Hypothalamus (tissue), 51 donors: ENCODE measurements at places on chromosomes 12 and 14.

- peak; percentile 90 for DNase-seq
Measured at GRCh38 chr14:93036652-93037345, 78.9 kb downstream of the ITPK1 start.

GRCh38 chr14:104421892-104422828, 157.4 kb upstream of the C14orf180 start:
- DNase-seq = no peak

- no peak for DNase-seq
Measured at GRCh38 chr12:124087266-124088051, 114.4 kb downstream of the ZNF664 start.

DNA sequence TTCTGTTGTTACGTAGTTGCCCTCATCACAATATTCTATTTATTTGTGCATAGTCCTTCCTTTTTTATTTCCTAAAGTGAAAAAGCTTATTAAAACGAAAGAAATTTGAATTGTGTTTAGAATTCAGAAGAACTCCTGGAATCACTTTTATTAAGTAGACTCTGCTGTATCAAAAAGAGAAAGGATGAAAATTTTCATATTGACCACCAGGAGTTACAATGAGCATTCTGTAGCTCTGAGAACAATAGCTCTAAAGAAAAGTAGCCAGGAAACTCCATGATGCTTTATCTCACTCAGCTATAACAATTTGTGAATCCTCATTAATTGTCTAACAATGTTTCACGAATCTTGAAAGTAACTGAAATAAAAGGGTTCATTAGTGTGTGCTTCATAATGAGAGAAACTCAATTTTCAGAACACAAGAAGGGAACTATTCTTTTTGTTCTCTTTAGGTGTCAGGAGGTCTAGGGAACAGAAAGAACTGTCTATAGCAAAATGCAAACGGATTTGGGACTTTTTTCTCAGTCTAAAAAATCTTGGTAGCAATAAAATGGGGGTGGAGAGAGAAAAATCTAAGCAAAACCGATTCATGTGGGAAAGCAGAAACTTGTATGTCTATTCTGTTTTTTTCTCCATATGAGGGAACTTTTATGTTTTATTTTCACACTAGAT, 19.3 kb downstream of the ASCL1 start:
- DNase-seq = no peak

DNA sequence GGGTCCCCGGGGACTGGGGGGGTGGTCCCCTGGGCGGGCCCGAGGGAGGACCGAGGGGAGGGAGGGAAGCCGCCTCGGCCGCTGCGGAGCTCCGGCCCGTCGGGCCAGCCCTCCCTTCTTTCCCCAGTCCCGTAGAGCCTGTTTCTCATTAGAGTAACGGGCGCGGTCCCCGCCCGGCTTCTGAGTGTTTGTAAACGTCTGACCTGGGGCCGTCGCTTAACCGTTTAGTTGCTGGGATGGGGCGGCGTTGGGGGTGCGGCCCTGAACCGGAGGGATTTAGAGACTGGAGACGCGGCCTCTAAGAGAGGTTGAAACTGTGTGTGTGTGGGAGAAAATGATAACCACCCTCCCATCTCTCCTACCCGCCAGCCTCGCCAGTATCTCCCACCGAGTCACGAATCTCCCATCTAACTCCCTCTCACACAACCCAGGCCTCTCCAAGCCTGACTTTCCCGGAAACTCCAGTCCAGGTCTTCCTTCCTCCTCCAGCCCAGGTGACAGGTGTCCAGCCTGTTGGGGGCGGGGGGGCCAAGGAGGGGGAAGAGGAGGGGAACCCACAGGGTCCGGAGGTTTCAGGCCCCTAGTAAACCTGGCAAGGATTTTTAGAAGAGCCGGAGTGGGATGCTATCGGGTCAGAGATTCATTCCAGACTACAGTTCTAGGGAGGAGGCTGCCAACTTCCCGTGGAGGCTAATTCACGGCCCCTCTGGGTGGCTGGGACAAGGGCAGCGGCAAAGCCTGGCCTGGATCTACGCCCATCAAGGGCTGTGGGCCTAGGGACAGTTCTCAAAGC, 1.1 kb upstream of the NFATC4 start:
- no peak for DNase-seq

GRCh38 chr14:104687601-104688504, 1.6 kb upstream of the INF2 start:
- DNase-seq = peak; percentile 35

DNA sequence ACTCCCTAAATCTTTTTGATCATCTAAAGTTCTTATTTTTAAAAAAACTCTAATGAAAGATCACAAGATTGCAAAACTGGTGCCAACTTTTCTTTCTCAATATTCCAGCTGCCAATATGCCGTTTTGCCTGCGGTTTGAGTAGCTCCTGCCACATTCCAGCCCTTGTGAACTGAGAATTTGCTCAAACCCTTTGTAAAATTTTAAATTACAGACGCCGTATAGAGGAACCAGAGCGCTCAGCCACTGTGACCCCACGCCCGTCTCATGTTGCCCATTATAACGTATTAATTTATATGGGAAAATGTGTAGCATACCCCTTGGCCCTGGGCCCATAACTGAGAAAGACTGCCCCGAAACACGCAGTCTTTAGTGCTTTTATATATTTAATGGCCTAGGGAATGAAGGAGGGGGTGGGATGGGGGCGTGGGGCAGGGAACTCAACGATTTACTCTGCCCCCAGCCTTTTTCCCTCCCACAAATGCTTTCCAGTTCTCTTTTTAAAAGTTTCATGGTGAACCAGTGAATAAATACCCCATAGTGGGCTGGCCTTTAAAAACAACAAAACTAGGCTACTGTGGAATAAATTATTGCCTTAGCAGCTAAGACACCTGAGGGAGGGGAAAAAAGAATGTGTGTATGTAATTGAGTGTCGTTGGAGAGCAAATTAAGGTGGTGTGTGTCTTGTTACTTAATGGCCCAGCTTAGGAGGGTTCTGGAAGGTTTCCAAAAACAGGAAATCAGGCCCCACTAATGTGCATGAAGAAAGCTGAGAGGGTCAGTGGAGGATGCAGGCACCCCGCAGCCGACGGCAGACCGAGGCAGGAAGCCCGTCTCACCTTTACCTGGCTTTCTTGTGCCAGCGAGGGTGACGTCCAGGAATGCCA, 45.7 kb upstream of the RFLNA start:
- DNase-seq = no peak

- DNase-seq = no peak
Measured at GRCh38 chr12:113050795-113051194, 5.7 kb upstream of the DTX1 start.

DNA sequence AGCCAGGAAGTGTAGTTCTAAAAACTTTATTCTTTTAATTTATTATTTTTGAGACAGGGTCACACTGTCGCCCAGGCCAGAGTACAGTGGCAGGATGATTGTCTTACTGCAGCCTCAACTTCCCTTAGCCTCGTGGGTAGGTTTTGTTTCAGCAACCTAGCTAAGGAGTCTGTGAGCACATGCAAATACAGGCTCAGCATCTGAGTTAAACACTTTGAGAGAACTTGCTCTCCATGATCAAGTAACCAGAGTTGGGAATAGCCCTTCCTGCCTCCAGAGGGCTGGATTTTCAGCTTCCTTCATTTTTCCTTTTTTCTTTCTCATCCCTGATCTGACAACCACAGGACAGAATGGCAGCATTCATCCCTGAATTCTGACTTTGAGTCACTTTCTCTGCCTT, 871.3 kb downstream of the GALC start:
- no peak for DNase-seq

DNA sequence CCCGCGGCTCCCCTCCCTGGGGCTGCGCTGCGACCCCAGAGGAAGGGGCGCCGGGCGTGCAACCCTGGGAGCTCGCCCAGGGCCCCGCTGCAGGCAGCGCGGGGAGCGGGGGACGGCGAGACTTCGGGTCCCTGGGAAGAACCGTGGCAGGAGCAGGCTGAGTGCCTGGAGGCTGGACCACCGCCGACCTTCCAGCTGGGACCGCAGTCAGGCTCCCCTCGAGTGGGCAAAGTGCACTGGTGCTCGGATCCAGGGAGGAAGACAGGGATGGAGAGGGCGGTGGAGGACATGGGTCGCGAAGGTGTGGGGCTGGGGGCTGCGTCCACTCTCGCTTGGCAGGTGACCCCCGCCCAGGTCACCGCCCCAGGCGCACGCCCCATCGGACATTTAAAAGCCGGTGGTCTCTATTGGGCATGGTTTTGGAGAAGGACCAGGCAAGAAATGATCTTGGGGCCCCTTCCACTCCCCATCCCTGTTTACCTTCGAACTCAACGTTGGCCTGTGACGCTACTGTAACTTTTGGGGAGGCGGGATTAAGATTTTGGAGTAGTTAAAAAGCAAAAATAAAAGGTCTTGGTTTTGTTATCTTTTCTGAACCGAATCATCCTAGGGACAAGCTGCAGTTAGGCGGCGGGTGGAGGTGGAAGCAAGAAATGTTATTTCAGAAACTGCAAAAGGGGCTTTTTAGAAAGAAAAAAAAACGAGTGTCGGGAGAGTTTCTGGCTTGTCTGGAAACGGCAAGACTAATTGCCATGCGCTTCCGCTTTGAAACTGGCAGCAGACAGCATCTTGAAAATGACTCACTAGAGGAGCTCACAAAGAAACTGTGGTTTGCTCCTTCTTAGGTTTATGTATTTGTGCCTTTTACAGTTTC, 1.0 kb downstream of the ELK3 start:
- DNase-seq = no peak

DNA sequence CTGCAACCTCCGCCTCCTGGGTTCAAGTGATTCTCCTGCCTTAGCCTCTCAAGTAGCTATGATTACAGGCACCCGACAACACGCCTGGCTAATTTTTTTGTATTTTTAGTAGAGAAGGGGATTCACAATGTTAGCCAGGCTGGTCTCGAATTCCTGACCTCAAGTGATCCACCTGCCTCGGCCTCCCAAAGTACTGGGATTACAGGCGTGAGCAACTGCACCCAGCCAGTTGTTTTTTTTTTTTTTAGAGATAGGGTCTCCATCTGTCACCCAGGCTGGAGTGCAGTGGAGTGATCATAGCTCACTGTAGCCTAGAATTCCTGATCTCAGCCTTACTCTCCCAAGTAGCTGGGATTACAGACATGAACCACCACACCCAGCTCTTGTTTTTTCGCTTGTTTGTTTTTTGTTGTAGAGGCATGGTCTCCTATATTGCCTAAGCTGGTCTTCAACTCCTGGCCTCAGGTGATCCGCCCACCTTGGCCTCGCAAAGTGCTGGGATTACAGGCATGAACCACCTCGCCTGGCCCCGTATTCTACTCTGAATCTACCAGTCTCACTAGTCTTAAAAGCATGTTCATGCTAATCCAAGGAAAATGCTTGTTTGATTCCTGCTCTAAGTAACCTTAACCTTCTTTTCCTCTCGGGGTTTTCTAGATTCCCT, 31.7 kb upstream of the STRN3 start:
- no peak for DNase-seq

GRCh38 chr14:63436286-63437098, 106.7 kb downstream of the PPP2R5E start:
- no peak for DNase-seq

DNA sequence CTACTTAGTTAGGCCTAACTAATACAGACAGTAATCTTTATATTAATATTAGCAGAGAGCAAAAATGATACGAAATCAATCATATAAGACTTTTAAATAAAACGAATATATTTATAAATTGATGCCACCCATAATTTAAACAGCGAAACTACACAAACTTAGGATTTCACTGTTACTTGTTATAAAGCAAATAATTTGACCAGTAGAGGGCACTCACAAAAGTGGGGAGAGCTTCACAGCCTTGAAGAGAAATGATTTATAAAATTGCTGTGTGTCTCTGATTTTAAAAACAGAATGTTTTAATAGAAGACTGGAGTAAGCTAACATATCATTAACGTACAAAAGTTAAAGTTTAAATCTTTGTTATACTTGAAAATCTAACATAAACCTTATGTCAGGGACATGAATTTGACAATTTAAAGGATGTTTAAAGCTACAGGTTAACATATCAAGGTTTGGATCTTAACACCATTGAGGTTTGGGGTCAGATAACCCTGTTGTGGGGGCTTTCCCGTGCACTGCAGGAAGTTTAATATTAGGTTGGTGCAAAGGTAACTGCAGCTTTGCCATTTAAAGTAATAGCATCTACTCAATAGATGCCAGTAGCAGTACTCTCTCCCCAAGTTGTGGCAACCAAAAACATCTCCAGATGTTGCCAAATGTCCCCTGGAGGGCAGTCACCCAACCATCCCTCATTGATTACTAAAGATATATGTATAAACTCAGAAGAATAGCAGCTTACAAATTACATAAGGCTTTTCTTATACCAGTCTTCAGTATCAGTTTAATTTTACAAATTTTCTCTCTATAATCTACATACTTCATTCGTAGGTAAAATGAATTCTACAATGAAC, 9.3 kb downstream of the KRAS start:
- DNase-seq = no peak

GRCh38 chr12:68579254-68579653, 31.4 kb upstream of the RAP1B start:
- DNase-seq = no peak

- DNase-seq = no peak
Measured at GRCh38 chr12:102917026-102917787, at the start of gene PAH. TSS of gene PAH (minus strand) at chr12:102917244. CDS start at chr12:102917130, 114 bp downstream.

DNA sequence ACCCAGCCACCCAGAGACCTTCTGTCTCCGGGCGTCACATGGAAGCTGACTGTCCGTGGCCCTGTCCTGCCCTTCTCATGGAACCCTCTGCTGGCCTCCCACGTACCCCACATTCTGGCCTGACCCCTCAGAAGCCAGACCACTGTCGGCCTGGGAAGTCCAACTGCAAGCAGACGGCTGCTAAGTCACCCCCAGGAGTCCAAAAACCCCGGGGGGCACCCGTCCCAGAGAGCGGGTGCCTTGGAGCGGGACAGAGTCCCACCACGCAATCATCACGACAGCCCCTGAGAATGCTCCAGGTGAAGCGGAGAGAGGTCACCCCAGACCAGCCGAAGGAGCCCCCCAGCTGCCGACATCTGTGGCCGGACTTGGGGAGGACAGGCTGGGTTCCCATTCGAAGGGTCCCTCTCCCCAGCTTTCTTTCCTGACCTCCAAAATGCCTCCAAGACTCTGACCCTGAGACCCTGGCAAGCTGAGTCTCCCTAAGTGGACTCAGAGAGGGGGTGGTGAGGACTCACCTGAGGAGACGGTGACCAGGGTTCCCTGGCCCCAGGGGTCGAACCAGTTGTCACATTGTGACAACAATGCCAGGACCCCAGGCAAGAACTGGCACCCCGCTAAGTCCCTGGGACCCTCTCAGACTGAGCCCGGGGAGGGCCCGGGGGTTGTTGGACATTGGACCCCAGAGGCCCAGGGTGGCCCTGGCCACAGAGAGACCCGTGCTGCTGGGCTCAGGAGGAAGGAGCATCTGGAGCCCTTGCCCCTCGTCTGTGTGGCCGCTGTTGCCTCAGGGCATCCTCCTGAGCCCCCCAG, 337.1 kb downstream of the TMEM121 start:
- DNase-seq = no peak

DNA sequence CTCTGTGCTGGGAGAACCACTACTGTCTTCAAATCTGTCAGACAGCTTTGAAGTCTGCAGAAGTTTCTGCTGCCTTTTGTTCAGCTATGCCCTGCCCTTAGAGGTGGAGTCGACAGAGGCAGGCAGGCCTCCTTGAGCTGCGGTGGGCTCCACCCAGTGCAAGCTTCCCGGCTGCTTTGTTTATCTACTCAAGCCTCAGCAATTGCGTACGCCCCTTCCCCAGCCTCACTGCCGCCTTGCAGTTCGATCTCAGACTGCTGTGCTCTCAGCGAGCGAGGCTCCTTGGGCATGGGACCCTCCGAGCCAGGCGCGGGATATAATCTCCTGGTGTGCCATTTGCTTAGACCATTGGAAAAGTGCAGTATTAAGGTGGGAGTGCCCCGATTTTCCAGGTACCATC, 25.1 kb upstream of the KLRB1 start:
- DNase-seq = no peak

GRCh38 chr12:97257726-97258125, 204.9 kb upstream of the RMST start:
- no peak for DNase-seq

GRCh38 chr14:101535232-101535631, 26.1 kb upstream of the DIO3 start:
- no peak for DNase-seq
